ENCODE measurements at places on chromosomes 1 and 21.

- no peak for DNase-seq
Observed at GRCh38 chr1:25985670-25986069, 12.2 kb downstream of the PAFAH2 start.

DNA sequence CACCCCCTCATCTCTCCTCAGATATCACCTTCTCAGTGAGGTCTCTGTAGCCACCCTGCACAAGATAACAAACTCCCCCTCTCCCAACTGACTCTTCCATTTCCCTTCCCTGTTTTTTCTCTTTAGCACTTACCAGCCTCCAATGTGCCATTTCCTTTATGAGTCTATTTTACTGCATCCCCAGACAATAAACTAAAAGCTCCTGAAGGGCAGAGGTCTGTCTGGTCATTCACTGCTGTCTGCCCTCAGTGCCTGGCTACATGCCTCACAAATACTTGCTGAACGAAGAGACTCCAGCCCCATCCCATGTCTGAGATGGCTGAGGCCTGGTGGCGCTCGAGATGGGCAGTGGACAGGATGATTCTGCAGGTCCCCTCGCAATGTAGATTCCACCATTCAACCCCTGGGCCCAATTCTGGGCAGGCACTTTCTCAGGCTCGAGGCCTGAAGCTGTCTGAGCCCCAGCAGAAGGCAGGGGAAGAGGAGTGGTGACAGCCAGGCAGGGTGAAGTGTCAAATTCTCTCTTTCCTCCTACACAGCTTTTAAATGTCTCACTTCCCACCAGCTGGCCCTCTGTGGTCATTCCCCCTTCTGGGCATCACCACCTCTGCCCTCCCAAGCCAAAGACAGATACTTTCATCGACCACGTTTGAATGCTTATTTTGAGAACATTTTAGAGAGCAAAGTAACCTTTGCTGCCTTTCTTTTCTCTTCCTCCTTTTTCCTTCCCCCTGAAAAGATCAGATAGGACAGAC is 6.6 kb downstream of the LRRN2 start:
- no peak for DNase-seq

DNA sequence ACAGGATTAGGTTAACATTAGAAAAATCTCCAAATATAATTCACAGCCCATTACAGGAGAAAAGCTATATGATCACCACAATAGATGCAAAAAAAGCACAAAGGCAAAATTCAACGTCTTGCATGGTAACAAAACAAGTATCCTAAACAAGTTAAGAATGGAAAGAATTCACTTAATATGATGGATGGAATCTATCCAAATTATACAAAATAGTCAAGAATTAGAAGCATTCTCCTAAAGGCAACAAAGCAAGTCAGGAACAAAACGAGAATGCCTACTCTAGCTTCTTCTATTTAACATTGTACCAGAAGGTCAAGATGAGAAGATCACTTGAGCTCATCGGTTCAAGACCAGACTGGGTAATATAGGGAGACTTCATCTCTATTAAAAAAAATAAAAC is 442.8 kb downstream of the SETD4 start:
- DNase-seq, result no peak

GRCh38 chr1:40899230-40899870 is 37.2 kb upstream of the CITED4 start:
- DNase-seq, result no peak

DNA sequence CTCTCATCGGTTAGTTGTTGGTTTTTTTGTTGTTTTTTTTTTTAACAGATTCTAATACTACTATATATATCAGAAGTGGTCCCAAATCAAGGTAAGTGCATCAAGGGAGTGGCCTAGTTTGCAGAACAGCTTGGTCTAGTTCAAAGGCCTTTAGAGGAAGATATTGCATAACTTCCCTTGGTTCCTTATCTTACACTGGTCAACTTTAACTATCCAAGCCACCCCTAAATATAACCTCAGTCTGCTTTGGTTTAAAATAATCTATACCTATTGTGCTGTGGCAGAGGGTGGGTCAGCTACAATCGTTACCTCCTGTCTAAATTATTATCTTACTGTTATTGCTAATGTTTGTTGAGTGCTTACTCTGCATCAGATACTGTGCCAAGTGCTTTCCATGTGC is 6.9 kb downstream of the S100A12 start:
- no peak for DNase-seq

GRCh38 chr1:117561551-117561950 is 44.3 kb upstream of the TENT5C start:
- no peak for DNase-seq

- no peak for DNase-seq
Observed at GRCh38 chr1:218200979-218201378, 84.1 kb upstream of the RRP15 start.

GRCh38 chr1:87292684-87293493 is 35.8 kb upstream of the LMO4 start:
- DNase-seq, result peak; percentile 59

- peak; percentile 35 for DNase-seq
Observed at GRCh38 chr21:34603002-34603709, 11.8 kb downstream of the RCAN1 start.

DNA sequence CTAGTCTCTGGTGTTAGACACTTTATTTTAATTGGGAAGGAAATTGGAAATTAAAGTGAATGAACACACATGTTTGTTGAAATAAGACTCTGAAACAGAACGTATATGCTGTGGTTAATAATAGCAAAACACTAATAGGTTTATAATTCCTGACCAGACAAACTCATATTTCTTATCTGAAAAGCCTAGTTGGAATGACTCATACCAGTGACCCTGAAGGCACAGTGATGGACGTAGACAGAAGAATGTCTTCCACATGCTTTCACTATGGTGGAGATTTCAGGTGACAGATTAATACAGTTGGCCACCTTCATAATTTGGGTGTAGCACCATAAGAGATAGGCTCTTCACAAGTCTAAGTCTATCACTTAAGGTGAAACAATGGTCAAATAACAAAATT is 83.0 kb upstream of the COL11A1 start:
- DNase-seq, result no peak

- no peak for DNase-seq
Observed at GRCh38 chr1:61253912-61254633, 171.7 kb downstream of the NFIA start.

GRCh38 chr1:103256490-103256889 is 148.2 kb upstream of the COL11A1 start:
- no peak for DNase-seq

DNA sequence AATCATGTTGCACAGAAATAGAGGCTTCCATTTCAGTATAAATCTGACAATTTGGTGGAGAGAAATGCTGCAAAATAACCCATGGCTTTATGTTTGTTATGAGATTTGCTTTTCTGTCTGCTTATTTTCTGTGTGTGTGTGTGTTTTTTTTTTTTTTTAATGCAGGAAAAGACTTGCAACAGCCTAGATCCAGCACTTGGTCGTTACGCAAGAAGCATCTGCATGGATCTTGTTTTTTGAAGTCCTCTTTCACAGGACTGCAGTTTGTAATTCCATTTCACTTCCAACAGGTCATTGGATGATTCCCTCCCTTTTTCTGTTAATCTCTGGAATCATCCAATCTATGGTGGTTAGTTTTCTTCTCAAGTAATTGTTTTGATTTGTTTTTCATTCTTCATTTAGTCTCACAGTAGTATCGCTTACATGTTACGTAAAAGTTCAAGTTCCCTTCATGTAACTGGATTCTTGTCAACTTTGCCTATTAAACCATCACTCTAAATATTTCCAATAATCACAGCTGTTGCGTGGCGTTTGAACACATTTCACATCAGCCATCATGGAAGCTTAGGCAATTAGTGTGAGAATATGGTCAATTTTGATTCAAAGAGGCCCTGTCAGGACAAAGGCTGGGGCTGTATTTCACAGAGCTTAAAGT is 312.9 kb downstream of the NFIA start:
- no peak for DNase-seq

DNA sequence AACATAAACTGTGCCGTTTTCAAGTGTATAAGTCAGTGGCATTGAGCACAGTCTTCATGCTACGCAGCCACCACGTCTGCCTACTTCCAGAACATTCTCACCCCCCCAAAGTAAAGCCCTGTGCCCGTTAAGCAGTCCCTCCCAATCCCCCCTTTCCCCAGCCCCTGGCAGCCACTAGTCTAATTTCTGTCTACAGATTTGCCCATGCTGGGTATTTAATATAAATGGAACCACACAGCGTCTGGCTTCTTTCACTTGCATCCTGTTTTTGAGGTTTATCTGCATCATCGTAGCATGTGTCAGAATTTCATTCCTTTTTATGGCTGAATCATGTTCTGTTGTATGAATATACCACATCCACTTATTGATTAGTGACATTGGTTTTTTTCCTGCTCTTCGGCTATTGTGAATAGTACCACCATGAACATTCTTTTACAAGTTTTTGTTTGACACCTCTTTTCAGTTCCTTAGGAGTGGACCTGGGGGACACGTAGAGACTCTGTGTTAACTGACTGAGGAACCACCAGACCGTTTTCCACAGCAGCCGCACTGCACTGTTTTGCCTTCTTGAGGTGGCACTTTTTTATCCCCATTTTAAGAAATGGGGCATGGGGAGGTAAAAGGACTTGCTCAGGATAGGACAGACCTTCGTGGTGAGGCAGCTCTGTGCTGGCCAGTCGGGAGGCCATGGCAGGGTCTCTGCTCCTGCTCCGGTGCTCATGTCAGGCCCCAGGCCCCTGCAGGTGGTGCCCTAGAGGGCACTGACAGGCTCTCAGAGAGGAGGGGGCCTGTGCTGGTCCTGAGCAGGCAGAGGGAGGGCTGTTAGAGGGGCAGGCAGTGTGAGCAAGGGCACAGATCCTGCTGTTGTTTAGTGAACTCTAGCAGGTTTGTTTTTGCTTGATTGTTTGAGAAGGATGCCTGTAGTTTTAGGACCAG is 123.8 kb downstream of the PCBP3 start:
- DNase-seq, result peak; percentile 30

DNA sequence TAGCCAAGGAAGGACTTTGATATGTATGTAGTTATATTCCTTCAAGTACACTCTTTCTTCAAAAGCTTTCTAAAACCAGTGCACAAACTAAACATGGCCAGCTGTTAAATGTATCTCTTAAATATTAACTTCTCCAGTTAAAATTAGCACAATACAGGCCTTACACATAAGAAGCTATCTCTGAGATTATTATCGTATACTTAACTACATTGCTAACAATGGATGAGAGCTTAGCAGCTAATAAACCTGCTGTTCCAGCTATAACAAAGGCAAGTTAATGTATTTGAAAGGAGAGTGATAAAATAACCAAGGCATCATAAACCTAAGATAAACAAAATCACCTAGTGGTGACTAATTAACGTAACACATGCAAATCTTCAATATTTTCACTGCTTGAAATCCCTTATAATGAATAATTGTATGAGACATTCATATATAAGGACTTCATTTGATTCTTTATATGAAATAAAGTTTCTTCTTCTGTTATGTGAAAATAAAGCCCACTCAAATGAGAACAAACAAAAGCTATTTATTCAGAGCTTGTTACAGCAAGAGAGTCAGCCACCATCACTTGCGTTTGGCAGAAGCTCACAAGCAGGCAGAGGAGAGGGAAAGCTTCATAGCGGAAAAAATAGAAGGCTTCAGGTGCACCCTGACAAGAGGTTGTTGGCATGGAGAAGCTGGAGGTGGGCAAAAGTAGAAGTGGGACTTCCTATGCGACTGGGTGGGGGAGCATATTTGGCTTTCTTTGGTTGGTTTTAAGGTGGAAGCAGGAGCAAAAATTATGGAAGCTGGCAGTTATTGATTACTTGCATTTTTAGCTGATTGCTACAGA is 274.1 kb upstream of the CHRM3 start:
- DNase-seq, result no peak

DNA sequence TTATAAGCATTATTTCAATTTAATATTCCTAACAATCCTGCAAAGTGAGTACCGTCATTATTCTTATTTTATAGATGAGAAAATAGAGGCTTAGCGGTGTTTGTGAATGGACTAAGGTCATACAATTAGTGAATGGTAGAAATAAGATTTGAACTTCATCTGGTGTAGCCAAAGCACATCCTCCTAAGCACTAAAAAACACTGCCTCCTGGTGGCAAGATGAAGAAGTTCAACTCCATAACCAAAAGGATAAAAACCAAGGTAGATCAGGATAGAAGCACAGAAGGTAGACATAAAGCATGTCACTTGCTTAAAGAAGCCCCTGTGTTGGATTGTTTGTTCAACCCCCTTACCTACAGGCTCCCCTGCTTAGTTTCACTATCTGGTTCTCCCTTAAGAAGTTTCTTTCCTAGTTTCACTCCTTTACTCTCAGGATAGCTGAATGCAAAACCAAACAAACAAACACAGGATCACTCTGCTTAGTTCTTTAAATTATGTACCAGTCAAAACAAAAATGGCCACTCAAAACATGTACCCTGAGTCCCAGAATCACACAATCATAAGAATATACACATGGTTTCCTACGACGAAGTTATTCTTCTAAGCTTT is 12.7 kb upstream of the AIM2 start:
- peak; percentile 69 for DNase-seq

- DNase-seq, result no peak
Observed at GRCh38 chr1:24110642-24111261, 1.2 kb downstream of the MYOM3 start.

- no peak for DNase-seq
Observed at GRCh38 chr1:227906550-227907071, 41.1 kb downstream of the WNT9A start.

GRCh38 chr1:8423269-8423691 is 105.4 kb downstream of the SLC45A1 start:
- DNase-seq, result no peak

DNA sequence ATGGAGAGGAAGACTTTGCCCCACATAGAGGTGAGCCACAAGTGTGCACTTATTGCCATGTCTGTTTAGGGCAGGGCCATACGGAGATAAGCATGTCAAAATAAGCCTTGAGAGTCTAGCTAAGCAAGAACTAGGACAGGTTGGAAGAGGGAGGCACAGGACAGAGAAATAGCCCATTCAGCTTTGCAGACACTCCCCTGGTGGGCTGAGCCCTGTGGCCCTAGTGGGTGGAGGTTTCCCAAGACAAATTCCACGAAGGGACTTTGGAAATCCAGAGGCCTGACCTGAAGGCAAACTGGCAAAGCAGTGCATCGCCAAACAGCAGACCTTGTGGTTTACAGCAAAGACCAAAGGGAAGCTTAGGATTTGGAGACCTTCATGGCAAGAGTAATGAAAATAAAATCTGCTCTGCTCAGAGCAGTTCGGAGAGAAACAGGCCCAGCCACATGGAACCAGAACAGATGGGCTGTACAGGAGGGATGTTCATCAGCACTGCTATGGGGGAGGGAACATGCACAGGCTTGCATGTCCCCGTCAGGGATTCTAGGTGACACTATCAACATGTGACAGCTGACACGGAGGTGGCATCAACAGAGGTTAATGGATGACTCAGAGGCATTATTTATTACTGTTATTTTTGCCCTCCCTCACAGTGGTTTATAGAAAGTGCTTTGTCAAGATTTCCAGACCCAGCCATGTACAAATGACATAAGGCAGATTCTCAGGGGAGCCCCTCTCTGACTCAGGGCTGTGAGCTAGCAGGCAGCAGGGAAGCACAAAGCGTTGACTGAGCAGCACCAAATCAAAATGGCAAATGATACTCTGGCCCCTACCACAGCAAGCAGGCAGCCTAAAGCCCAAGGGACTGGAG is 90.1 kb upstream of the IRF2BP2 start:
- DNase-seq, result no peak
